ENCODE measurements at places on chromosomes 11 and 22.

DNA sequence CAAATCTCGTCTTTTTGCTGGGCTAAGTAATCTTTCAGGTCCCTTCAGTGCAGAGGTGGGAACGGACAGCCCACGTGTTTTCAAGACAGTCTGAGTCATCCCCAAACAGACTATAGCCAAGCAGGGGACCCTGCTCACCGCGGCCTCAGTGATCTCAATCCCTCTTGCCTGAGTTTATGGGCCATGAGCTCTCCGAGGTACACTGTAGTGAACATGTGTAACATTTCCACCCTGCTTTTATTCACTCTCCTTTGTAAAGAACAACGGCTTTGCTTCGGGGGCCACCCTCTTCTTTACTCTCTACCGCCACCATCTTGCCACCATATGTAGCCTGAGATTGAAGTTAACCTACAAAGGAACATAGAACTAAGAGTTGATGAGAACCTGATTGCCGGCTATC lies 11.5 kb upstream of the KCTD14 start:
- DNase-seq, result no peak

DNA sequence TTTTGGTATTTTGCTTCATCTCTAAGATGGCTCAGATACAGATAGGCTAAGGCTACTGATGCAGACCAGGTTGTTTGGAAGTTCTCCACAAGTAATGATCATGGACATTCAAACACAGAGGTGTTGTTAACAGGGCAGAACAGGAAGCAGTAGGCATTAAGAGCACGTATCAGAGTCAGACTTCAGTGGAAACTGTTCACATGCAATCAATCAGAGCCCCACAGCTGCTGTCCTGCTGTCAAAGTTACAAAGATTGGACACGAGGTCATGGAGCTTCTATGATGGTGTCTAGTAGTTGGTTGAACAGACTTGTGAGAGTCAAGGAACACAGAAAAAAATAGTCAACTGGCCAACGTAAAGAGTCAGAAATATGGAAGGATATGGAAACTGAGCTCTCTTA lies 19.8 kb downstream of the OR10D3 start:
- no peak for DNase-seq

- no peak for DNase-seq
These were observed 81.9 kb downstream of the MN1 start for GRCh38 chr22:27719535-27720227.

GRCh38 chr22:46061124-46061500 lies 84.2 kb upstream of the WNT7B start:
- no peak for DNase-seq
